ENCODE measurements at places on chromosomes 13 and 19.

DNA sequence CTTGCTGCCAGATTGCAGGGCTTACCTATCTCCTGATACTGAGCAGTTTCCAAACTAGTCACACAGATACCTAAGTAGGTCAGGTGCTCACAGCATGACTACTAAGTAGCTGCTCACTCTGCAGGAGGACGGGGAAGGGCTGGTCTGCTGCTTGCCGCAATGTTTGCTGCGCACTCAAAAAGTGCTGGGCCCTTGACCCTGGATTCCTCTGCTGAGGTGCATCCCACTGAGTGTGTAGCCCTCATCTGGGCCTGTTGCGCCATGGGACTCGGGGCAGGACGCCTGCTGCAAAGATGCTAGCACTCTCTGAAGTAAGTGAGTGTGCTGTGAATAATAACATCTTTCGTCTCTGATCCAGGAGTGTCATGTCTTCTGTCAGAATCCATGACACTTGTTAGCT lies 59.2 kb upstream of the MEDAG start:
- no peak for DNase-seq

DNA sequence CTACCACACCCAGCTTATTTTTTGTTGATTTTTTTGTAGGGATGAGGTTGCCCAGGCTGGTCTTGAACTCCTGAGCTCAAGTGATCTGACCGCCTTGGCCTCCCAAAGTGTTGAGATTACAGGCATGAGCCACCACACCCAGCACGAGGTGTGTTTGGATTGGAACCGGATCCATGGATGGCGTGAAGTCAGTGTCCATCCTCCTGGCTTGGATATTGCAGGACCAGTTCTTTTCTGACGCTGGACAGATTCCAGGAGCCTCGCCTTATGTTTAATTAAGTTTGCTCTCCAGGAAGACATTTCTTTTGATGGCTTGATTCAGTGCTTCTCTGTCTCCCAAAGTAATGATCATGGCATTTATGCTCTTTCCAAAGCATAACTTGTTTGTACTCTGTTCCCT lies 14.4 kb upstream of the RFXAP start:
- DNase-seq = no peak

DNA sequence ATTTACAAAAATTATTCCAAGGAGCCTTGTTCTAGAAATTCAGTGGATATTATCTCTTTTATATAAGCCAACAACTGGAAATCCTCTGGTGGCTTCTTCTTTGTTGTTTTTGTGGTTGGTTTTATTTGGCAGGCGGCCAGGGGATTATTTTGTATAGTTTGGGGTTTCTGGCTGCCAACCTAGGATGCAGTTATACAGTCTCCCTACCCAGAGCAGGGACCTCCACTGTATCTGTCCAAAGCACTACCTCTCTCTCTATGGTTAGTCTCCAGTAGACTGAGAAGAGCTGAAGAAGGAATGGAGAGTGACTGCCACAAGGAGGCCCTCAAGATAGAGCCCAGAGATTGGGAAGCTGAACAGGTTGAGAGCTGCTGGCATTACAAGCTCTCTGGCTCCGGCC lies 80.2 kb downstream of the ZAR1L start:
- DNase-seq = no peak

DNA sequence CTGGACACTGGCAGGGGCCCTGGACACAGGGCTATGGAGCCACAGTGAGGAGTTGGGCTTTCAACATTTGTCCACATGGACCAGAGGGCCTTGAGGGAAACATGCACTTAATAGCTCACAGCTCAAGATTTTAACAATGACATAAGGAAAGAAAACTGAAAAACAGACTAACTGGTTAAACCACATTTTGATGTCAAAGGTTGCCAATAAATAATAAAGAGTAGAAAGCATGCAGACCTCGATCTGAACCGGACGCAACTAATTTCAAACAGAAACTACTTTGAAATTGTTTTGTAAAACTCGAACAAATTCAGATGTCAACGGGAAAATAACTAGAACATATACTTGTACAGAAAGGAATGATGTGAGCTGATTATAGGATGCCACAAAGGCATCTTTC lies 15.5 kb upstream of the ZNF888 start:
- no peak for DNase-seq

DNA sequence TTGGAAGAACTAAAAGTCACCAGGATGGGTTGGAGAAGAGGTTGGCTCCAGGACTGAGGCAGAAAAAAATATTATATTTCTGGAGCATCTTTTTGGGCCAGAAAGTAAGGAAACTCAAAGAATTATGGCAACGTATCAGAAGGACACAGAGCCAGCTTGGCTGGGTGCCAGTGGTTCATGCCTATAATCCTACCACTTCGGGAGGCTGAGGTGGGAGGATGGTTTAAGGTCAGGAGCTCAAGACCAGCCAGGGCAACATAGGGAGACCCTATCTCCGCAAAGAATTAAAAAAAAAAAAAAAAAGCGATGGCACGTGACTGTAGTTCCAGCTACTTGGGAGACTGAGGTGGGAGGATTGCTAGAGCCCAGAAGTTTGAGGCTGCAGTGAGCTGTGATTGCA lies 108.1 kb downstream of the GADD45B start:
- DNase-seq = no peak

- no peak for DNase-seq
Observed at GRCh38 chr19:45952686-45953505, 20.8 kb downstream of the NOVA2 start.
